Stomach (tissue), 19 donors: ENCODE measurements at places on chromosomes 7 and 10. TPM values are rescaled to one million over a fixed set of nuclear protein-coding genes. Genes with fewer than 3 reads are reported as not detected.

The ARMC3 gene
- not detected for total RNA-seq

DNA sequence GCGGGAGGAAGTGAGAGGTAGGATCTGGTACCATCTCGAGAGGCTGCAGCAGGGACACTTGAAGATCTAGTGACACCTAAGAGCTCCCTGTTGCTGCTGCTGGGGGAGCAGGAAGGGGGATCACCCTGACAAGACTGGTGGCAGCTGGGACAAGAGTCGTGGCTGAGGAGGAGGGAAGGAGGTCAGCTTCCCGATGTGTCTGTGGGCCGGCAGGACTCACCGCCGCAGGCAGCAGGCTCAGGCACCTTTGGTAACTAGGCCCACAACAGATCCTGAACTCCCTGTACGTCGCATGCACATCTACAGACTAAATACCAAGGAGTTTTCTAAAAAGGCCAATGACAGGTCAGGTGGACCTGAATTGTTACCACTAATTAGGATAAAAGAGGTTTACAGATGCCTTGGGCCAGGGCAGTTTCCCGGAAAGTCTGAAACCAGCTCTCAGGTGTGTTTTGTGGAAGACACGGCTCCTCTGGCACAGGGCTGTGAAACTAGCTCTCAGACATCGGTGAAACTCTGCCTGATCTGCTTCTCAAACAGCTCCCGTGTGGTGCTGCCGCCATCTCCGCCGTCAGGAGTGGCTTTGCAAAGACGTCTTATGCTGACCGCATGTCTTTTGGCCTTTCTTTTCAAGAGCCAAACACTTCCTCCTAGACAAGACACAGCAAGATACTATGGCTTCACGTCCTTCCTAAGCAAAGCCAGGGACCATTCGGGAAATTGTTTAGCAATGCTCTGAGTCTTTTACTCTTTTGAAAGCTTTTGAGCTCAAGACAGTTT, 609.7 kb downstream of the PTPRN2 start:
- no peaks in the 10 kb centered on the region for H3K36me3 ChIP-seq
- H3K27ac ChIP-seq, result no peak overlapping the region
- no peaks in the 10 kb centered on the region for H3K4me1 ChIP-seq
- no peaks in the 10 kb centered on the region for H3K27me3 ChIP-seq
- no peak overlapping the region for H3K4me3 ChIP-seq

DNA sequence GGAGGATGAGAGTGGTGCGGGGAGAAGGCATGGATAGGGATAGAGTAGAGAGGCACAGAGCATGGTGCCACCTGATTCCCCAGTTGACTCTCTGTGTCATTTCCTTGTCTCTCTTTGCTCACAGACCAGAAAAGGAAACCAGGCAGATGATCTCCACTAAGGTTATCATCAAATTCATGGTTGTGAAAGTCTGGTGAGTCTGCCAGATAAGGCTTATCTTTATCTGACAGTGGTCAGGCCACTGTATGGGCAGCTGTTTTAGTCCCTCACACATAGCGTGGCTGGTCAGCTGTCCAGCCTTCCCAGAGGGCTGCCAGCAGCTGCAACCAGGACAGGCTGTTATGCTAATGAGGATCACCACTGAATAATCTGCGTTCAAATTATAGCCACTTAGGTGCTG, 99.0 kb downstream of the ADRA2A start:
- H3K4me3 ChIP-seq, result no peak overlapping the region
- H3K27ac ChIP-seq, result no peak overlapping the region
- DNase-seq, result no peak
- H3K4me1 ChIP-seq, result no peaks in the 10 kb centered on the region

- H3K4me3 ChIP-seq, result no peak overlapping the region
- H3K27me3 ChIP-seq, result no peaks in the 10 kb centered on the region
- no peaks in the 10 kb centered on the region for H3K4me1 ChIP-seq
- H3K36me3 ChIP-seq, result peaks cover 82% of the 10 kb centered on the region
These were observed 12.4 kb upstream of the WBP1L start for GRCh38 chr10:102731222-102731800.

GRCh38 chr10:84156768-84157167, 16.8 kb upstream of the GPR15LG start:
- DNase-seq, result no peak
- H3K4me1 ChIP-seq, result no peaks in the 10 kb centered on the region
- peaks cover 39% of the 10 kb centered on the region for H3K36me3 ChIP-seq
- no peaks in the 10 kb centered on the region for H3K27me3 ChIP-seq
- no peak overlapping the region for H3K4me3 ChIP-seq

DNA sequence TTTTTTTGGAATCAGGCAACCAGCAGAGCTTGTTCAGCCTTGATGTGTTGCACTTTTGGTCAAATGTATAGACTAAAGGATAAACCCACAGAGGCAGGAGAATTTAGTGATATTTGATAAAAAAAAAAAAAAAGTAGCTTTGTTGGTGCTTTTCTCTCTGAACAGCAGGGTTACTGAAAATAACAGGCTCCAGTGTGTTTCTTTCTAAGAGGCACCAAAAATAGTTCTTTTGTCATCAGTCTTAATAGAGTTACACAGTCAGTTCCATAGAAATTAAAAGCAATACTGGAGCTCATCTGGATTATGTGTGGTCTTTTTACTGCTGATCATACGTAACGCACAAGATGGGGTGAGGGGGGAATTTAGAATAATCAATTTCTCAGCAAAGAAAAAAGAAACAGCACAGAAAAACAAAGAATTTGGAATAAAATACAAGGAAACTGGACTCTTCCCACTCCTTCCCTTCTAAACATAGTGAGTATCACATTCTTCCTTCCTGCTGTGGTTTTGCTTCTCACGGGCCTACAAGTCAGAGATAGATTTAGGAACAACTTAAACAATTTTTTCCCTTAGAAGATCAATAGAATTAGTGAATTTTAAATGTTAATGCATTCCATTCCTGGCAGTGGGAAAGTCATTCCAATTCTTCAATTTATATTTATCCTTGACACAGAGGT, 178.8 kb upstream of the AKR1E2 start:
- no peak for DNase-seq
- no peaks in the 10 kb centered on the region for H3K27me3 ChIP-seq
- H3K36me3 ChIP-seq, result no peaks in the 10 kb centered on the region
- no peak overlapping the region for H3K4me3 ChIP-seq
- peaks cover 7% of the 10 kb centered on the region for H3K4me1 ChIP-seq
- no peak overlapping the region for H3K27ac ChIP-seq

DNA sequence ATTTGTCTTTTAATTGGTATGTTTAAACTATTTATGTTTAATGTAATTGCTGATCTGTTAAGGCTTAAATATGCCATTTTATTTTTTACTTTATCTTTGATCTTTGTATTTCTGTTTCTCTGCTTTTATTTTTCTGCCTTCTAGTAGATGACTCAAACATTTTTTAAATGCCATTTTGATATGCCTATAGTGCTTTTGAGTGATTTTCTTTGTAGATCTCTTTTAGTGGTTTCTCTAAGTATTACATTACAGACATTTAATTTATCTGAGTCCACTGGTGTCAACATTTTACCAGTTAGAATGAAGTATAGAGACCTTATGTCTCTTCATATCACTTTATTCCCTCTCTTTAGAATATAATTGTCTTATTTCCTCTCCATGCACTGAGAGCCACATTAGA, 32.7 kb downstream of the IL6 start:
- no peak overlapping the region for H3K4me3 ChIP-seq
- no peaks in the 10 kb centered on the region for H3K36me3 ChIP-seq
- no peaks in the 10 kb centered on the region for H3K27me3 ChIP-seq
- no peak overlapping the region for H3K27ac ChIP-seq

The TFPI2 gene
- total RNA-seq, result 3.5 TPM

DNA sequence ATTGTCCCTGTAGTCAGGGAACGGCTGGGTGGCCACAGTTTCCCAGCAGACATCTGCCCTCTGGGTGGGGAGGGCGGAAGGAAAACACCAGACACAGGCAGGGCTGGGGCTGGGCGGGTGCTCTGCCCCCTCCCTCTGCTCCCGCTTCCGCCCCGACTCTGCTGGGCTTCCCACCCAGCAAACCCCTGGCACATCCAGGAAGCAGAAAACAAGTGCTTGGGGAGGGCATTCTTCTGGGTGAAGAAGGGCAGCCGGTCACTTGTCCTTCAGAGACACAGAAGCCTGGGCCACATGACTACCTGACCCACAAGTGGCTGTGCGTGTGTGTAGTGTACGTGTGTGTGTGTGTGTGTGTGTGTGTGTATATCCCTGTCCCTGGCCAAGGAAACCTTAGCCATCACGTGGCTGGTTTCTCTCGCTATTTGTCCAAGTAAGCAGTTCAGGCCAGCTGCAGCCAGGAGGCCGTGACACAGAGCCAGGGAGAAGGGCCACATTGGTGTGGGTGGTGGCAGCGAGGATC, 77.9 kb downstream of the ZMIZ1 start:
- peak; percentile 85 for DNase-seq
- H3K4me1 ChIP-seq, result peaks cover 100% of the 10 kb centered on the region
- H3K27me3 ChIP-seq, result no peaks in the 10 kb centered on the region
- H3K4me3 ChIP-seq, result no peak overlapping the region
- H3K36me3 ChIP-seq, result no peaks in the 10 kb centered on the region
- H3K27ac ChIP-seq, result peak overlapping the region; percentile 86

DNA sequence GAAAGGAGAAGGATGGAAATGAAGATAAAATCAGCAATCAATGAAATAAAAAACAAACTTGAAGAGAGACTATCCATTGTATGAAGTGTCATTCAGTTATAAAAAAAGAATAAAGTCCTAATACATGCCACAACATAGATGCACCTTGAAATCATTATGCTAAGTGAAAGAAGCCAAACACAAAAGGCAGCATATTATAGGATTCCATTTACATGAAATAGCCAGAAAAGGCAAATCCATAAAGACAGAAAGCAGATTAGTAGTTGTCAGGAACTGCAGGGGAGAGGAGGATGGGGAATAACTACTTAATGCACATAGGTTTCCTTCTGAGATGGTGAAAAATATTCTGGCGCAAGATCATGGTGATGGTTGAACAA, 6.6 kb upstream of the PON1 start:
- H3K4me3 ChIP-seq, result peak overlapping the region; percentile 16
- no peak for DNase-seq
- no peaks in the 10 kb centered on the region for H3K4me1 ChIP-seq
- no peaks in the 10 kb centered on the region for H3K36me3 ChIP-seq
- H3K27ac ChIP-seq, result no peak overlapping the region

- no peaks in the 10 kb centered on the region for H3K4me1 ChIP-seq
- H3K27ac ChIP-seq, result no peak overlapping the region
- no peaks in the 10 kb centered on the region for H3K27me3 ChIP-seq
- DNase-seq, result no peak
These were observed 34.5 kb downstream of the CHN2 start for GRCh38 chr7:29229066-29229465.

- H3K27ac ChIP-seq, result no peak overlapping the region
- no peak overlapping the region for H3K4me3 ChIP-seq
- H3K4me1 ChIP-seq, result peaks cover 20% of the 10 kb centered on the region
- H3K36me3 ChIP-seq, result no peaks in the 10 kb centered on the region
- DNase-seq, result peak; percentile 50
- H3K27me3 ChIP-seq, result no peaks in the 10 kb centered on the region
These were observed 5.2 kb downstream of the STEAP2 start for GRCh38 chr7:90216771-90217170.

GRCh38 chr10:30047924-30048531, 11.4 kb downstream of the JCAD start:
- no peak overlapping the region for H3K4me3 ChIP-seq
- no peak for DNase-seq
- no peak overlapping the region for H3K27ac ChIP-seq
- no peaks in the 10 kb centered on the region for H3K4me1 ChIP-seq

DNA sequence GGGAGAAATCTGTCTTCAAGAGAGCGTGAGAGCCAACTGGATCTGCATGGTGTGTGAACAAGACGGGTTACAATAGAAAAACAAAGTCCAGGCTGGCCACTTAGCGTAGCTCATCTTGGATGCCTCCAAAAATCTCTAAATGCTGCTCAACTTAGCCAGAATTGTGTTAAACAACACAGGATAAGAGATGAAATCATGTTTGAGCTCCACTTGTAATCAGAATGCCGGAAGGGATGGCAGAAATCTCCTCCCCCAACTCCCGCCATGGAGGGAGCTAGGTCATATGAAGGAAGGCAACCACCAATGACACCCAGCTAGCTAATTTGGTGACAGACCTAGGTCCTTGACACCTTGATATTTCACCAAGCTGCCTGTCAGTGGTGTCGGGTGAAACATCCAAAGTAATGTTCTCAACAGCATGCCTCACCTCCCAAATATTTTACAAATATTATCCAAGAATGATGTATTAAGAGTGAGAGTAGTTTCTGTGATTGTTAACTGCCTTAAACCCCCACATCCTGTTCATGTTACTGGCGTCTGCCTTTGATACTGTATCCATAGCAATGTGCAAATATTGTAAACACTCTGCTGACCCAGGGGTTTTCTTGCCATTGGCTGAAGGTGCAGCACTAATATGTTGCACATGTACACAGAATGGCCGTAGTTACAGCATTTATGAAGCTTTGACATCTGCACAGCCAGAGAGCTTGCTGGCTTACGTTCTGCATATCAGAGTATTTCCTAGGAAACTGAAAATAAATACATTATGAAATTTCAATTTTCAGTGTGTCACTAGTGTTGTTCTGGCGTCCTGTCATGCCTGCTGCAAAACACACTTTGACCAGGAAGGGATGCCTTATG, 25.8 kb downstream of the TMEM254 start:
- H3K36me3 ChIP-seq, result no peaks in the 10 kb centered on the region
- peaks cover 9% of the 10 kb centered on the region for H3K4me1 ChIP-seq
- no peak for DNase-seq
- H3K27me3 ChIP-seq, result no peaks in the 10 kb centered on the region
- peak overlapping the region; percentile 47 for H3K27ac ChIP-seq

DNA sequence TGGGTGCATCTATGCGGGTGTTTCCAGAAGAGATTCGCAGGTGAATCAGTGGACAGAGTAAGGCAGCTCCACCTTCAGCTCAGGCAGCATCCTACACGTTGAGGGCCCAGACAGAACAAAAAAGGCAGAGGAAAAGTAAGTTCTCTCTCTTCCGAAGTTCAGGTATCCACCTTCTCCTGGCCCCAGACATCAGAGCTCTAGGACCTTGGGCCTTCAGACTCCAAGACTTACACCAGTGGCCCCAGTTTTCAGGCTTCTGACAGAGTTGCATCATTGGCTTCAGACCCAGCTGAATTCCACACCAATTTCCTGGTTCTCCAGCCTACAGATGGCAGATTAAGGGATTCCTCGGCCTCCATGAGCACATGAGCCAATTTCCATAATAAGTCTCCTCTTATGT, 102.2 kb upstream of the GPR26 start:
- H3K4me3 ChIP-seq, result no peak overlapping the region
- no peaks in the 10 kb centered on the region for H3K27me3 ChIP-seq
- no peaks in the 10 kb centered on the region for H3K36me3 ChIP-seq

DNA sequence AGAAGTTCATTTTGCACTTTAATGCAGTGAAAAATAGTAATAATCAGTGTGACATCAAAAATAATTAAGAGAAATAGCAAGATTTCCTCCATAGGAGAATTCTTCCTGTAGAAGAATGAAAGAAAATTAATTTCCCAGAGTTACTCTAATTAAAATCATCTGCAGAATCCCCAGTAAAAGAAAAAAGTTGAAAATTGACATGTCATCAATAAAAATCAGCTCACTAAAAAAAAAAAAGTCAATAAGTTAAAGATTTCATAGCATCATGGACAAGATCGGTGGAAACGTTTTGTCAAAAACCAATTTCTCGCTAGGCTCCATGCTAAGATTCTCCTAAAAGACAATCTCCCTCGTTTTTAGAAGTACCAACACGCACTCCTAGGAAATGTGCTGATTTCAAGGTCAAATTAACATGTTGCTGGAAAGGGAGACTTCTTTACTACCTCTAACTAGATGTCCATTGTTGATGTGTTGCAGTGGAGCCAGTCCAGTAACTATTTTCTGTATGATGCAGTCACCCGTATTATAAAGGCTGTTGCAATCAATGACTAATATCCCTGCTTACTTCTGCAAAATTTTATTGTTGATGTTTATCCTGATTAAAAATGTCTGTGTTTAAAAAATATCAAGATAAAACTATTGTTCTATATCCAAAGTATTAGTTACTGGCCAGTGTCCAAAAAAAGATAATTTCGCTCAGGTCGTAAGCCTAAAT, 591.9 kb upstream of the MGMT start:
- no peaks in the 10 kb centered on the region for H3K27me3 ChIP-seq
- H3K4me1 ChIP-seq, result no peaks in the 10 kb centered on the region
- H3K36me3 ChIP-seq, result no peaks in the 10 kb centered on the region
- no peak for DNase-seq
